ENCODE measurements at places on chromosomes 4 and X. TPM values are rescaled to one million over a fixed set of nuclear protein-coding genes. Genes with fewer than 3 reads are reported as not detected.

- H3K4me3 ChIP-seq, result no peak overlapping the region
- H3K27me3 ChIP-seq, result peaks cover 31% of the 10 kb centered on the region
- no peak for DNase-seq
- no peak overlapping the region for H3K27ac ChIP-seq
Observed at GRCh38 chr4:41930139-41930831, 4.9 kb upstream of the TMEM33 start.

DNA sequence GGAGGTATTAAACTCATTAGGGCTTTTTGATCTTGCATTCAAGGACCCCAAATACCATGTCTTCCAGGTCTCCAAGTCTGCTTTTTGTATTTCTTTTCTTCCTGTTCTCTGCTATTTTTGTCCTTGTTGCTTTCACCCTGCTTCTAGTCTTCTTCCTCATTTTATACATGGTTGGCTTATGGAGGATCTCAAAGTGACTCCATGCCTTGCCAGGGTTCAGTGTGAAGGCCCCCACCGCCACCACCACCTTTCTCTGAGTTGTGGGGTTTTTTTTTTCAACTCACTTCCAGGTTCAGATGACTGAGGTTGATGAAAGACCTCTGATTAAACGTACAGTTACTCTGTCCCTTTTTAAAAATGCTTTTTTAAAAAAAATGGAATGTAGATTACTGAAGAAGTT lies 96.3 kb downstream of the MAML3 start:
- H3K27me3 ChIP-seq, result no peaks in the 10 kb centered on the region
- H3K4me3 ChIP-seq, result no peak overlapping the region
- H3K27ac ChIP-seq, result no peak overlapping the region
- peaks cover 53% of the 10 kb centered on the region for H3K4me1 ChIP-seq
- no peaks in the 10 kb centered on the region for H3K36me3 ChIP-seq

GRCh38 chr4:150079081-150079581 lies 886 bp downstream of the DCLK2 start:
- peak overlapping the region; percentile 54 for H3K27ac ChIP-seq
- peak; percentile 92 for DNase-seq
- peaks cover 44% of the 10 kb centered on the region for H3K4me1 ChIP-seq
- no peaks in the 10 kb centered on the region for H3K36me3 ChIP-seq
- no peaks in the 10 kb centered on the region for H3K27me3 ChIP-seq

DNA sequence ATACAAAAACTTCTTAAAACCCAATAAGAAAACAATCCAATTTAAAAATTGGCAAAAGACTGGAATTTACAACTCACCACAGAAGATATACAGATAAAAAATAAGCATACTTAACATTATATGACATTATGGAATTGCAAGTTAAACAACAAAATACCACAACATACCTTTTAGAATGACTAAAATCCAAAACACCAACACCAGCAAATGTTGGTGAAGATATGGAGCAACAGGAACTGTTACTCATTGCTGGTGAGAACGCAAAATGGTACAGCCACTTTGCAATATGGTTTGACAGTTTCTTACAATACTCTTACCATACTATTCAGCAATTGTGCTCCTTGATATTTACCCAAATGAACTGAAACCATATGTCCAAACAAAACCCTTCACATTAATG lies 112.4 kb downstream of the ADGRL3 start:
- H3K4me1 ChIP-seq, result peaks cover 12% of the 10 kb centered on the region
- H3K27ac ChIP-seq, result no peak overlapping the region
- H3K27me3 ChIP-seq, result no peaks in the 10 kb centered on the region
- H3K4me3 ChIP-seq, result no peak overlapping the region
- H3K36me3 ChIP-seq, result no peaks in the 10 kb centered on the region

DNA sequence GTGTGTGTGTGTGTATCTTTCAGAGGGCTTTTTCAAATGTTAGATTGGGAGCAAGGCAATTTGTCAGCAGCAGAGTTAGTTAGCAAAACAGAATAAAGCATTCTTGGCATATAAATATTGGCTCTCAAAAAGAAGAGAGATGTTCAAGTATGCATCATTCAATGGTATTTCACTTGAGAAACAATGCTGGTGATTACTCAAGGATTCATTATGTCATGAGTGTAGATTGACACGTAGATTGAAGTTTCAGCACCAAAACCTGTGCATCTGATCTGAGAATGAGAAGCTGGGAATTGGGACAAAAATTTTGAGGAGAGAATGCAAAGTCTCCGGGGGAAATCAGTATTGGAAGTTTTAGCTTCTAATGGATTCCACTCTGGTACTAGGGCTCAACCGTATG lies 241.4 kb downstream of the FRMPD4 start:
- no peaks in the 10 kb centered on the region for H3K36me3 ChIP-seq
- no peak overlapping the region for H3K4me3 ChIP-seq

DNA sequence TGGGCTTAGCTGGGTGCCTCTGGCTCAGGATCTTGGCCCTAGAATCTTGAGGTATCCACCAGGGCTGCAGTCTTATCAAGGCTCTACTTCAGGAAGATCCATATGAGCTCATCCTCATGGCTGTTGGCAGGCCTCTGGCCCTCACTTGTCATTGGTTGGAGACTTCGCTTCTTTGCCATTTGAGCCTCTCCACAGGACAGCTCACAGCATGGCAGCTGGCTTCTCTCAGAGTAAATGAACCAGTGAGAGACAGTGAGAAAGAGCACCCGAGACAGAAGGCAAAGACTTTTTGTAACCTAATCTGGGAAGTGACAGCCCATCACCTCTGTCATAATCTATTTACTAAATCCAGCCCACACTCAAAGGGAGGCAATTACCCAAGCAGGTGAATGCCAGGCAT lies 236.8 kb downstream of the GPAT3 start:
- no peaks in the 10 kb centered on the region for H3K36me3 ChIP-seq
- H3K4me3 ChIP-seq, result no peak overlapping the region
- peaks cover 19% of the 10 kb centered on the region for H3K27me3 ChIP-seq
- H3K4me1 ChIP-seq, result no peaks in the 10 kb centered on the region
- no peak for DNase-seq

- no peaks in the 10 kb centered on the region for H3K36me3 ChIP-seq
- no peaks in the 10 kb centered on the region for H3K4me1 ChIP-seq
- no peaks in the 10 kb centered on the region for H3K27me3 ChIP-seq
- H3K27ac ChIP-seq, result no peak overlapping the region
- no peak for DNase-seq
Observed at GRCh38 chrX:15977644-15978043, 123.0 kb upstream of the AP1S2 start.

GRCh38 chrX:104270212-104270611 lies 15.5 kb upstream of the ESX1 start:
- H3K36me3 ChIP-seq, result no peaks in the 10 kb centered on the region
- H3K27me3 ChIP-seq, result peaks cover 25% of the 10 kb centered on the region
- H3K4me1 ChIP-seq, result no peaks in the 10 kb centered on the region
- no peak for DNase-seq

GRCh38 chrX:153651540-153652079 lies 4.6 kb downstream of the DUSP9 start:
- no peaks in the 10 kb centered on the region for H3K27me3 ChIP-seq
- no peak overlapping the region for H3K27ac ChIP-seq
- no peak overlapping the region for H3K4me3 ChIP-seq
- DNase-seq, result peak; percentile 63
- no peaks in the 10 kb centered on the region for H3K4me1 ChIP-seq

GRCh38 chr4:85243857-85244256 lies 231.1 kb upstream of the ARHGAP24 start:
- H3K27ac ChIP-seq, result no peak overlapping the region
- no peak for DNase-seq
- no peaks in the 10 kb centered on the region for H3K4me1 ChIP-seq
- H3K4me3 ChIP-seq, result no peak overlapping the region
- no peaks in the 10 kb centered on the region for H3K36me3 ChIP-seq

- H3K4me3 ChIP-seq, result no peak overlapping the region
- no peak for DNase-seq
- no peak overlapping the region for H3K27ac ChIP-seq
- no peaks in the 10 kb centered on the region for H3K4me1 ChIP-seq
- no peaks in the 10 kb centered on the region for H3K36me3 ChIP-seq
Observed at GRCh38 chr4:133095591-133095990, 53.5 kb upstream of the PCDH10 start.

- no peak for DNase-seq
- no peak overlapping the region for H3K27ac ChIP-seq
- H3K4me1 ChIP-seq, result no peaks in the 10 kb centered on the region
- no peak overlapping the region for H3K4me3 ChIP-seq
Observed at GRCh38 chr4:138967313-138967712, 48.3 kb upstream of the NOCT start.

GRCh38 chrX:84907324-84907968 lies 96.2 kb upstream of the APOOL start:
- DNase-seq, result no peak
- H3K36me3 ChIP-seq, result no peaks in the 10 kb centered on the region
- H3K4me1 ChIP-seq, result peaks cover 2% of the 10 kb centered on the region
- H3K27ac ChIP-seq, result no peak overlapping the region
- no peak overlapping the region for H3K4me3 ChIP-seq
- peaks cover 5% of the 10 kb centered on the region for H3K27me3 ChIP-seq

- H3K4me3 ChIP-seq, result no peak overlapping the region
- H3K36me3 ChIP-seq, result no peaks in the 10 kb centered on the region
- DNase-seq, result no peak
- no peaks in the 10 kb centered on the region for H3K4me1 ChIP-seq
- H3K27ac ChIP-seq, result no peak overlapping the region
Observed at GRCh38 chrX:11423362-11423818, 130.2 kb downstream of the AMELX start.

GRCh38 chr4:138393886-138394610 lies 151.9 kb upstream of the SLC7A11 start:
- H3K36me3 ChIP-seq, result no peaks in the 10 kb centered on the region
- H3K4me3 ChIP-seq, result no peak overlapping the region
- no peak overlapping the region for H3K27ac ChIP-seq
- peaks cover 9% of the 10 kb centered on the region for H3K4me1 ChIP-seq
- DNase-seq, result no peak
- no peaks in the 10 kb centered on the region for H3K27me3 ChIP-seq

GRCh38 chr4:87698394-87698793 lies 48.3 kb downstream of the DMP1 start:
- no peak overlapping the region for H3K4me3 ChIP-seq
- H3K4me1 ChIP-seq, result peaks cover 9% of the 10 kb centered on the region
- DNase-seq, result no peak
- H3K27me3 ChIP-seq, result no peaks in the 10 kb centered on the region

DNA sequence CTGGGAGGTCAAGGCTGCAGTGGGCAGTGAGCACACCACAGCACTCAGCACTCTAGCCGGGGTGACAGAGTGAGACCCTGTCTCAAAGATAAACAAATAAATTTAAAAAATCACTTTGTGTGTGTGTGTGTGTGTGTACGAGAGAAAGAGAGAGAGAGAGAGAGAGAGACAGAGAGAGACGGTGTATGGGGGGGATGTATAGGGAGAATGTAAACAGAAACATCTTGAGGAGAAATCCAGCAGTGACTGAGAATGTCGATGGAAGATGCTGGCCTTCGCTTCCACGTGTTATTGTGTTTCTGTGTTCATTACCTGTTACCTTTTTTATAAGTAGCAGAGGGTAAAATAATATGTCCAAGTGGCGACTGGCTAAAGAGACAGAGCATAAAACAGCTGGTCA lies 23.6 kb upstream of the RBPJ start:
- no peak overlapping the region for H3K27ac ChIP-seq
- H3K4me3 ChIP-seq, result no peak overlapping the region
- H3K27me3 ChIP-seq, result no peaks in the 10 kb centered on the region
- peaks cover 27% of the 10 kb centered on the region for H3K4me1 ChIP-seq
- no peaks in the 10 kb centered on the region for H3K36me3 ChIP-seq

DNA sequence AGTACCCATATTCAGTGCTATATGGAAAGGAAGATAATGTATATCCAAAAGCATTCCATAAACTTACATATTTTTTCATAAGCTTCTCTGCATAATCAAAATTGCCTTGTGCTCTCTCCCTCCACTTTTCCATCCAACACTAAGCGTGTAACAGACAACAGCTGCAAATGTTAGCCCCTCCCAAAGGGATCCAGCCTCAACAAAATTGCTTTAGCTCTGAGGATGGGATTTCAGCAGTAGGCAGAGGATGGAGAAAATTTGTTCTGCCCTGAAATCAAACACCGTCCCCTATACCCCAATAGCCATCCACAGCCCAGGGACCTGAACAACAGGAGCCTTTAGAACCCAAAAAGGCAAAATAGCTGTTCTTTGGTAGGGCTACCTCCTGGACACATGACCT lies 28.8 kb upstream of the FGF13 start:
- no peak overlapping the region for H3K27ac ChIP-seq
- no peak overlapping the region for H3K4me3 ChIP-seq
- peaks cover 2% of the 10 kb centered on the region for H3K27me3 ChIP-seq
- no peaks in the 10 kb centered on the region for H3K36me3 ChIP-seq
- H3K4me1 ChIP-seq, result no peaks in the 10 kb centered on the region

GRCh38 chr4:74682567-74683359 lies 111.6 kb downstream of the BTC start:
- peaks cover 16% of the 10 kb centered on the region for H3K4me1 ChIP-seq
- peaks cover 18% of the 10 kb centered on the region for H3K27me3 ChIP-seq
- peaks cover 6% of the 10 kb centered on the region for H3K36me3 ChIP-seq
- H3K4me3 ChIP-seq, result no peak overlapping the region
- no peak for DNase-seq
- no peak overlapping the region for H3K27ac ChIP-seq

GRCh38 chr4:37994569-37994968 lies 34.4 kb downstream of the PTTG2 start:
- DNase-seq, result no peak
- H3K4me1 ChIP-seq, result peaks cover 9% of the 10 kb centered on the region
- no peak overlapping the region for H3K27ac ChIP-seq
- H3K36me3 ChIP-seq, result no peaks in the 10 kb centered on the region
- no peaks in the 10 kb centered on the region for H3K27me3 ChIP-seq

DNA sequence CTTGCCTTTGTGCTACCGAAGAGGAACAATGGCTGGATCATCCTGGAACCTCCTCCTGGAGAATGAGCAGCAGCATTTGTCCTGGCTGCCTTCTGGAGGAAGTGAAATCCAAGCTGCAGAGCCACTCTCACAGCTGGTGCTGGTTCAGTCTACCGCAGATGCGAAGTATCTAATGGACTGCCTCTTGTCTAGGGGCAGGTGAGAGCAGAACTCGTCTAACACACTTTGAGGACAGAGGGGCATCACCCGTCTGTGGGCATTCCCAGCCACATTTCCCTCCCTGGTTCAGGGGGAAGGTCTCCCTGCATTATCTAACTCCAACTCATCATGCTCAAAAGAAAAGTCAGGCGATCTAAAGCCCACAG lies 338.2 kb upstream of the GATB start:
- no peak for DNase-seq
- peaks cover 30% of the 10 kb centered on the region for H3K4me1 ChIP-seq
- H3K4me3 ChIP-seq, result no peak overlapping the region
- no peaks in the 10 kb centered on the region for H3K36me3 ChIP-seq
- H3K27me3 ChIP-seq, result no peaks in the 10 kb centered on the region

- no peak overlapping the region for H3K4me3 ChIP-seq
- H3K27ac ChIP-seq, result no peak overlapping the region
- no peak for DNase-seq
- peaks cover 6% of the 10 kb centered on the region for H3K4me1 ChIP-seq
- no peaks in the 10 kb centered on the region for H3K36me3 ChIP-seq
Observed at GRCh38 chr4:16530688-16531635, 304.7 kb upstream of the TAPT1 start.

GRCh38 chr4:21678711-21679110 lies 269.9 kb downstream of the KCNIP4 start:
- no peak for DNase-seq
- H3K27ac ChIP-seq, result no peak overlapping the region
- peaks cover 9% of the 10 kb centered on the region for H3K27me3 ChIP-seq
- H3K4me1 ChIP-seq, result no peaks in the 10 kb centered on the region

Gene NEXMIF
- total RNA-seq, result not detected

Gene SPANXA2
- not detected for total RNA-seq

Gene ZBTB33
- 11.2 TPM for total RNA-seq

Gene FAM184B
- total RNA-seq, result not detected

Gene APELA
- not detected for total RNA-seq

Gene AKAP4
- not detected for total RNA-seq

Gene MAGEC2
- total RNA-seq, result not detected

Gene SPACA5
- not detected for total RNA-seq

Gene SLC10A4
- 0.18 TPM for total RNA-seq

Gene SPON2
- 162 TPM for total RNA-seq

Gene TLL1
- 2.1 TPM for total RNA-seq

Gene CBR4
- total RNA-seq, result 19.7 TPM
